Kidney tubule cell (primary cell): ENCODE measurements at places on chromosomes 5 and 9.

GRCh38 chr9:108786901-108787689 lies 68.7 kb downstream of the ACTL7B start:
- peak; percentile 88 for DNase-seq

DNA sequence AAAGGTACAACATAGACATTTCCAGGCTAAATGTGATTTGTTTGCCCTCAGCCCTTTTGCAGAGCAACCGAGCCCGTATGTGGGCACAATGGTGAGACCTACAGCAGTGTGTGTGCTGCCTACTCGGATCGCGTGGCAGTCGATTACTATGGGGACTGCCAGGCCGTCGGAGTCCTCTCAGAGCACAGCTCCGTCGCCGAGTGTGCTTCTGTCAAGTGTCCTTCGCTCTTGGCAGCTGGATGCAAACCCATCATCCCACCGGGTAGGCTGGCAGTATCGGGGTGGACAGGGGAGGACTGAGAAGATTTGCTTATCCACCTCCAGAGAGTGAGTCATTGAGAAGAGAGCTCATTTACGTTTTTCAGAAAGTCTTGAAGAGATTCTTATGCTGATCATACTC lies 17.8 kb upstream of the GLIPR2 start:
- DNase-seq, result no peak

DNA sequence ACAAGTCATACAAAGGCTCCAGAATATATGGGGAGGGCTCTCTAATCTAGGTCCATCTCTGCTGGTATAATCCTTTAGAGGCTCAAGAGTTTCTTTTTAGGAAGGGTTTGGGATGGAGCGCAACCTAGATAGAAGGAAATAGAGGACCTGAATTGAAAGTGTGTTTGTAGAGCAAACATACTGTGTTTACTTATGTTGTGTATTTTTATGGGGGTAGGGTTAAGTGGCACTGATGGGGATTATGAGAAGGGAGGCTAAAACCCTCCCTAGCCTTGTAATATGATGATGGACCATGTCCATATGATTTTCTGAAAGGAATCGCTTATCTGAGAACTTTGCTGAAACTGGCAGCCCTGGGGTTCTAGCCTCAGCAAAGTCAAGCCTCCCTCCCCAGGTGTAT lies 4.4 kb upstream of the ELL2 start:
- DNase-seq, result no peak

GRCh38 chr5:1552521-1553255 lies 28.9 kb upstream of the LPCAT1 start:
- no peak for DNase-seq

DNA sequence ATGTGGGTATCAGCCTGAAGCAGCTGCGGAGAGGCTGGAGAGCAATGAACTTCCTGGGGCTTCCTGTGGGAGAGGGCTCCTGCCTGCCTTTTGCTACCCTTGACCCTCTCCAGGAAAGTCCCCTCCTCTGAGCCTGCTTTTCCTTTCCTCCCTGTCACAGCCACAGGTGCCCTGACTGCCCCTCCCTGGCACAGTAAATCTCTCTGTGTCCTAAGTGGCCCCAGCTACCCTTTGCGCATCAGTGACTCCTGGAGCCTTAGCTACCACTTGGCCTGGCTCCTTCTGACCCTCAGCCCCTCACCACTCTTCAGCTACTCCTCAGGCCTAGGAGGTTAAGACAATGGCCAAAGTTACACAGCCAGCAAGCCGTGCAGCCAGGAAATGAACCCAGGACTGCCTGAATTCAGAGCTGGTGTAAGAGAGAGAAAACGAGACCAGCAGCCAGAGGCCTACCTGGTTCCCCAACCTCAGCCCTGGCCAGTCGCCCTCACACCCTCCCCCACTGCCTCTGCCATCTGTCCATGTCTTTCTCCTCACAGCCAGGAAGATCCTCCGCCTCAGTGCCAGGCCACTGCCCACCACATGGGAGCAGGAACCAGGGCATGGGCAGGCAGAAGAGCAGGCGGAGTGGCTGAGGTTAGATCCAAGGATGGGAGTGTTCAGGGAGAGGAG lies 18.6 kb downstream of the CNTFR start:
- no peak for DNase-seq

DNA sequence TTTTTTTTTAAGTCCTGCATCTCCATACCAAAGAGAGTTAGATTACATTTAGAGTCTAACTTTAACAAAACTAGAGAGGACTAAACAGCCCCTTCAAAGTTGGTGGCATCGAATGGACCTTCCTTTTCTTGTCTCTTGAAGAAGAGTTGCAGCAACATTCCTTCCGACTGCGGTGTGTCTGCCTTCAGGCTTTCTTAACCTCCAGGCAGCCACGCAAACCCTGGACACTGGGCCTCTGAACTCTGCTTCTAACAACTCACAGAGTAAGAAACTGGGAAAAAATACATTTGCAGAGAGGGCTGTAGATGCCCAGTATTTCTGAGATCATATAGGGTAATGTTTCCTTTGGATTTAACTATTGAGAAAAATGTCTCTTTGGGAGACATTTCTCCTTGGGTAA lies 120.5 kb upstream of the MAST4 start:
- DNase-seq, result no peak

DNA sequence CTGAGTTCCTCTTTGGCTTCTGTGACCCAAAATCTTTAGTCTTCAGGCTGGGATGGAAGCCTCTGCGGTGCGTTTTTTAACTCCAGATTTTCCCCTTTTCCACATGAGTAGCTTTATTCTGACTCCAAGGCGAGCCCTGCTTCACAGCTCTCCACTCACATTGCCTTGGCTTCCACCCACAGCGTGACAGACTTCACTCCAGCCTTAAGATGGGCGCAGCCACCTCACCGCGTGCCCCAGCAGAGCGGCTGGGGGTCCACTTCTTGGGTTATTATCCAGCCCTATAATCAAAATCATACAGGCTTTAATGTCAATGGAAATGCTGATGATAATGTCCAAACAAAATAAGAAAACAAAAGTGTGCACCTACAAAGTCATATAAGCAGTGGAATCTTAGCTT lies 1.2 kb downstream of the EXOC3 start:
- no peak for DNase-seq

DNA sequence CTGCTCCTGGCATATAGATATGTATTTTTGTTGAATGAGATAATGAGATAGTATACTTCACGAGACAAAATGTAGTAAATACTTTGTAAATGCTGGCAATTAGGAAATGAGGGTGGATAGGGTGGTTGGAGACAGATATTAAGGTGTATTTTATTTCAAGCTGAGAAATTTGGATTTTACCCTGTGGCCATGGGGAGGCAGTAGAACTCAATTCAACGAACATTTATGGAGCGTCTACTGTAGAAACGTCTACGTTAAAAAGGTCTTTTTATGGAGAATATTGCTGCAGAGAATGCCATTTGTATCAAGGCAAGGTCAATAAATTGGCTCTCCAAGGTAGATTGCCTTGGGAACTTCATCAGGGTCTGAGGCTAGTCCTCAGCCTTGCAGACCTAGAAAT lies 21.5 kb upstream of the RALGPS1 start:
- peak; percentile 19 for DNase-seq

- peak; percentile 57 for DNase-seq
These were observed 21.8 kb upstream of the ANKRD18A start for GRCh38 chr9:38641985-38642864.

DNA sequence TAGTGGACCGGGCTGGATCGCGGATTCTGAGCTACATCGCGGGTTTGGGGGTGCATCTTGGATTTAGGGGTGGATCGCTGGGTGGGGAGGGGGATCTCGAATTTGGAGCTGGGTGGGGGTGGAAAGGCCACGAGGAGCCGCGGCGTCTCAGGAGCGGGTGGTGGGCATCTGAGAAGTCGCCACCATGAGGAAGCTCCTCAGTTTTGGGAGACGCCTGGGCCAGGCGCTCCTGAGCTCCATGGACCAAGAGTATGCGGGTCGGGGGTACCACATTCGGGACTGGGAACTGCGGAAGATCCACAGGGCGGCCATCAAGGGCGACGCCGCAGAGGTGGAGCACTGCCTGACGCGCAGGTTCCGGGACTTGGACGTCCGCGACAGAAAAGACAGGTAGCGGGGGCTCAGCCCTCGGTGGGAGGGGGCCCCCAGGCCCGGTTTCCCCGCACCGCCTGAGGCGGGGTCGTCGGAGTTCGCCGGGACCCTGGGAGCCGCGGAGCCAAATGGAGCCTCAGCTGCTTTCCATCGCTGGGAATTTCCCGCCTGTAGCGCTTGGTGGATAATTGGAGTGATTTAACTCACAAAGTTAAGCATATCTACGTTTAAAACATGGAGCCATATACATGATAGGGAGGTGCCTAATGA lies 376 bp downstream of the ANKRD18B start:
- peak; percentile 16 for DNase-seq

DNA sequence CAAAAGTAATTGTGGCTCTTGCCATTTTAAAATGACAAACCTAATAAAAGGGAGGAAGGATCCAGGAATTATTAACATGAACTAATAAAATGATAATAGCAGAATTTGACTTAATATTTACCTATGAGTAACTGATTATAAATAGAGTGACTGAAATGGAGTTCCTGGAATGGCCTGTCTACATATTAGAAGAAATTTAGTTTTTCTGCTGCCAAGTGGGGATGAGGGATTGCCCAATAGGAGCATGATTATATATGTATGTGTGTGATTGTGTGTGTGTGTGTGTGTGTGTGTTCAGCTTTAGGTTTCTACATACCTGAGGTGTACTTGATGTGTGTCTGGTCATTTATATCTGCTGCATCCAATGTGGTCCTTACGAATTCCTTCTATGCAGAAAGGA lies 36.6 kb upstream of the ITGA1 start:
- DNase-seq, result no peak

GRCh38 chr5:9553561-9553960 lies 7.7 kb upstream of the SEMA5A start:
- no peak for DNase-seq

DNA sequence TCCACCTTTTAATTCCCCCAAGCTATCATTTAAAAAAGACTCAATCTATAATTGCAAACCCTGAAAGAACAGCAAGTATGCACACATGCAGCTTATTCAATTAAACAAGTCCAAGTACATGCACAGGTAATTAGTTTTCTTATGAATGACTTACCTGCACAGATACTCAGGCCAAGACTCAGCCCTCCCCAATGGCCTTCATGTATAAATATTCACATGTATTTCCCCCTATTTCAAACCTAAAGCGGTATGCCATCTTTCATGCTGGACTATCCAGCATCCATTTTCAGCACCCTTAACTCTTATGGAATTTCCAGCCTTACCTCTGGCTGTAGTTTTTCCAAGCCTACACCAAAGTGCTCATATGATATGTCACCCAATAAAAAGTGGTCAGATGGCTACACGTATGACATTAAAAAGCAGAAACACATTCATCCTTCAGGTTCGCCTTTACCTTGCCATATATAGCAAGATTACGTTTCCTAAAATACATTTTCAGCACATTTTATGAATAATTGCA lies 205.5 kb downstream of the MEF2C start:
- DNase-seq, result no peak

- no peak for DNase-seq
These were observed 83.5 kb downstream of the PTCH1 start for GRCh38 chr9:95433096-95433819.

DNA sequence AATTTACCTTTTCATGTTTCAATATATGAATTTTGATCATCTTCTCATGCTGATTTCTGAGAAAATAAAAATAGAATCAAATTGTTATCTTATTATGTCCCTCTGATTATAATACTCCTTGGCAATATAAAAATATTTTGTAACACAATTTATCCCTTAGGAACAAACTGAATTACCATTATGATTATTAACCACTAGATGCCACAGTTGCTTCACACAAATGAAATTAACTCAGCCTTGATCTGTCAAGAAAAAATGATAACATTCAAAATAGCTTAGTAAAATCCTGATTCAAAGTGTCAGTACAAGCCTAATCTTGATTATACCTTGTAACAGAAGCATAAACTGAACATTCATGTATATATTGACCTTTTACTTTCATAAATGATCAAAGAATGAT lies 4.8 kb upstream of the CHSY3 start:
- no peak for DNase-seq

DNA sequence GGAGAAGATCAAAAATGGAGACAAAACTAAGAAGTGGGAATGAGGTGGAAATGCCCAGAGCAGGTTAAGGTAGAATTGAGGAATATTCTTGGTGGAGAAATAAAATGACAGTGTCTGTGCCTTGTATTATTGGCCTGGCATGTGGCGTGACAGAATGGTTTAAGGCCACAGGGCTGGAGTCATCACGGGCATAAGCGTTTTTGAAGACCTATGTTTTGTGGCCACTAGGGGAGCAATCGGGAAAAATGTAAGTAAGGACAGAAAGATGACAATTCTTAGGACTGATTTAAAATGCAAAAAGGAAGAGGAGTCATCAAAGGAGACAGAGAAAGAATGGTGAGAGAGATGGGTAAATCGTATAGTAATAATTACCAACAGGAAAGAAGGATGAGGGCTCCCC lies 72.2 kb upstream of the EPB41L4A start:
- DNase-seq, result peak; percentile 21

- peak; percentile 70 for DNase-seq
These were observed 1.1 kb downstream of the CFAP77 start for GRCh38 chr9:132411091-132411508.

GRCh38 chr5:1685066-1685465 lies 114.6 kb downstream of the MRPL36 start:
- DNase-seq, result no peak

- no peak for DNase-seq
These were observed 694 bp upstream of the PHPT1 start for GRCh38 chr9:136848393-136849037.

GRCh38 chr9:21813575-21814473 lies 11.4 kb downstream of the MTAP start:
- peak; percentile 83 for DNase-seq

- no peak for DNase-seq
These were observed 5.7 kb upstream of the C5orf34 start for GRCh38 chr5:43520615-43521014.

GRCh38 chr9:36858805-36859375 lies 175.2 kb downstream of the PAX5 start:
- peak; percentile 12 for DNase-seq

GRCh38 chr5:10315824-10316509 lies 8.3 kb upstream of the CMBL start:
- no peak for DNase-seq

- peak; percentile 79 for DNase-seq
These were observed at the start of gene CPLANE1 for GRCh38 chr5:37248970-37249814. Gene CPLANE1, minus strand, starts transcription at chr5:37249376. Its CDS starts 1,678 bp downstream, at chr5:37247698.

- DNase-seq, result no peak
These were observed 3.3 kb upstream of the IRX1 start for GRCh38 chr5:3592298-3592697.

GRCh38 chr5:150321784-150322183 lies 19.1 kb upstream of the ARSI start:
- DNase-seq, result peak; percentile 22
